ENCODE measurements at places on chromosomes 4 and X.

GRCh38 chr4:15544248-15544729 lies 74.6 kb downstream of the CC2D2A start:
- DNase-seq, result no peak

- DNase-seq, result no peak
Observed at GRCh38 chrX:110417128-110417527, 58.5 kb downstream of the RTL9 start.

- DNase-seq, result no peak
Observed at GRCh38 chrX:45324941-45325340, 124.3 kb upstream of the DIPK2B start.

DNA sequence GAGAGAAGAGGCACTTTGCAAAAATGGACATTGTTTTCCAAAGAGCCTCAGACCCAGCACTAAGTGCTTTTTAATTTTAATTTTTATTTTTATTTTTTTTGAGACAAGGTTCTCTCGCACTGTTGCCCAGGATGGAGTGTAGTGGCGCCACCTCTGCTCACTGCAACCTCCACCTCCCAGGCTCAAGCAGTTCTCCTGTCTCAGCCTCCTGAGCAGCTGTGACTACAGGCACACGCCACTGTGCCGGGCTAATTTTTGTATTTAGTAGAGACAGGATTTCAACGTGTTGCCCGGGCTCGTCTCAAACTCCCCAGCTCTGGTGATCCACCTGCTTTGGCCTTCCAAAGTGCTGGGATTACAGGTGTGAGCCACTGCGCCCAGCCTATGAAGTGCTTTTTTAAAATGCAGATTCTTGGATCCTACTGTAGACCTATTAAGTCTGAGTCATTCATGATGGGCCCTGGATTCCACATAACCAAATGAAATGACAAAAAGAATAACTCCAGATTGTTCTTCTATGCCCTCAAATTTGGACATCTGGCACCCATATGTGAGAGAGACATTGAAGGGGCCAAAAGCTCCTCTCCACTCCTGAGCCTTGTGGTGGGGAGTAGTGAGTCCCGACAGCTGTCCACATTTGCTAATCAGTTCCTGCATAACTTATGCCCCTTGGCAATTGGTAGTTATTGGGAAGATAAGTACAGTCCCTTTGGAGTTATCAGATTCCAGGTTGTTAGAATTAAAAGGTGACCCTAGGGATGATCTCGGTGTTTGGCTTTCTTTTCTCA lies 3.6 kb downstream of the NOCT start:
- DNase-seq, result no peak

DNA sequence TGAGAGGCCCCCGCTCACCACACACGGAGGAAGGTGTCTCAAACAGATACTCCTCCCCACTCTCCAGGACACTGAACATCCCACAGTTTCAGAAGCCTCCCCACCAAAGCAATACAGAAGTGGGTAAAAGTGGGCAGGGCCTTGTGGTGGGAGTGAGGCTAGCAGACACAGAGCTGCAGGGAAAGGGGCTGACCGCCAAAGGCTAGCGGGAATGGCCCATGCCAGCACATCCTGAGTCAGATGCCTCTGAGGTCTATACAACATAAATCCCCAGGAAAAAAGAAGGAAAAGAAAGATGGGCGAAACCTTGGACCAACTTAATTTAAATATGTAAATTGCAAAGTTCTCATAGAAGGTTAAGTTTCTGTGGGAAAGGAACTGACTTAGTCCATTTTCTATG lies 21.9 kb upstream of the ARHGAP10 start:
- no peak for DNase-seq

- DNase-seq, result no peak
Observed at GRCh38 chr4:38510201-38510600, 153.8 kb upstream of the KLF3 start.

DNA sequence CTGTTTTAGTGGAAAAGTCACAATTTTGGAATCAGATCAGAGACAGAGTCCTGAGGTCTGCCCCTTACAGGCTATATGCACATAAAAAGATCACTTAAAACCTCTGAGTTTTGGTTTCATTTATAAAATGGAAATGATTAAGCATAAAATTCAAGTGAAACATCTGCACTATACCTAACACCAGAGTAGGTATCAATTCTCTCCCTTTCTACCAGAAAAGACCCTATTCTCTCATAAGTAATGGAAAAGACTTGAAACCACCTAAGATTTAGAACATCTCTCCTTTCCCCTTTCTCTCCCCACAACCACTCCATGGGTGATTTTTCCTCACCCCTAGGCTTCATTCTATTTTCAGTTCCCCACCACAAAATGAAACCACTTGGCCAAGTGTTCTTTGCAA lies 907 bp downstream of the LHFPL1 start:
- no peak for DNase-seq

DNA sequence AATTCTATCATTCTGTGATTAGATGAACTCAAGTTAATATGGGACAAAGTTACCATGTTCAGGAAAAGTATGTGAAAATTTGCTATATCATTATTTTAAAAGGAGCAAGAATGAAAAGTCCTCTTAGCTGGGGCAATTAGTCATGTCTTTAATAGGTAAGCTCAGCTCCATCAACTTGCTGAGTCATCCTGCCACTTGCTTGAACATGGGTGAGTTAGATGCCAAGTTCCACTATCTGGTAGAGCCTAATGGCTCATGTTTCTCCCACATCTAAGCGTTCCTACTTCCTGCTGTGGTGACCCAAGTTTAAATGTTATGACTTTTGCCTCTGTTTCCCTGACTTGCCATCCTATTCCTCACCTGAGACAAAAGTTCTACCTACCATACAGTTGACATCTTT lies 276.8 kb downstream of the ZNF674 start:
- DNase-seq, result no peak

DNA sequence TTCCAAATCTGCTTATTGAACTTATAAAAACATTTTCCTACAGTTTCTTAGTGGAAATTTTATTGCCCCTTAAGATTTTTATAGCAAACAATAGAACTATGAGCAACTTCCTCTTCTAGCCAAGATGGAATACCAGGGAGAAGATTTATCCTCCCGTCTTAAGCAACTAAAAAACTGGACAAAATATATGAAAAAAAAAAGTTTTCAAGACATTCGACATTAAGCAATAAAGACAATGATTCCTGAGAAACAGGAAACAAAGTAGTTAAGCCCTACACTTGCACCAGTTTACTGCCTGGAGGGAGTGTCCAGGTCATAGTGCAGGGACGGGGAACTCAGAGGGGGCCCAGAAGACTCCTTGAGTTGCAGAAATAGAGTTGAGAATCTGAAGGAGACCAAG lies 516.1 kb upstream of the DIPK2B start:
- no peak for DNase-seq

DNA sequence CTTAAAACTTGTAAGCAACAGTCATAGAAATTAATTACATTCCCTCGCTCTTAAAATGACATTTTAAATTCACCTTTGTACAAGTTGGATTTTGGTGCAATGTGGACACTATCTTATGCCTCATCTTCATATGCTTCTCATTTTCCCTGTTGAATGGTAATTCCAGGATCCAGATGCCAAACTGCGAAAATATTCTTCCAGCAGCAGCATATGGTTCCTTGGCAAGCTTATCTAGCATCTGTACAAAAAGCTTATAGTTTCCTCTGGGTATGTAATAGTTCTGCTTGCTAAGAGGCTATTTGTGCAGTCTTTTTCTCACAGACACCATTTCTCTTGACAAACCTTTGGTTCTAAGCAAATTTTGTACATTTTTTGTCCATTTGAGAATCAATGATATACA lies 2079.7 kb upstream of the AGA start:
- no peak for DNase-seq

- no peak for DNase-seq
Observed at GRCh38 chr4:4560642-4561041, 18.8 kb upstream of the STX18 start.

GRCh38 chrX:72366178-72366577 lies 60.5 kb upstream of the CITED1 start:
- DNase-seq, result no peak

GRCh38 chr4:86595426-86595805 lies 1.3 kb downstream of the PTPN13 start:
- DNase-seq, result no peak

- no peak for DNase-seq
Observed at GRCh38 chrX:10423716-10424115, 196.7 kb downstream of the MID1 start.
